DMS79 treated with DMSO at 0.1 percent for 48 hours (cell line): ENCODE measurements at places on chromosomes 2 and 18.
A peak's percentile ranks its signal among the peaks of the same experiment; 100 is the strongest.

DNA sequence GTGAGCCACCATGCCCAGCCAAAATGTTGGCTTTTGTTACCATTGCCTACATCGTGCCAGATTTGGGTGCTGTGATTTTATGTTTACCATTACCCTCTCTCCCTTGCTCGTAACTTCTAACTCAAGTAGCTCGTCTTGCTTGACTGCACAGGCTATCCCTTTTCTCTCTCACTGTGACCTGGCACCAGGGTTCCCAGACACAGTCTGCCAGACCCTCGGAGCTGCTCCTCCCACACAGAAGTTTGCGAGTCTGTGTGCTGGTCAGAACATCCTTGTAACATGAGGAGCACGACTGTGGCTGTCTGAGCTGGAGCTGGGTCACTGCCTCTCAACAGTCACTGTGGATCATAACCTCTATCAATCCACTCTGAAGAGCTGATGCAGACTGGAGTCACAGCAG, 152.5 kb upstream of the ACKR3 start:
- DNase-seq, result peak; percentile 60

- DNase-seq, result no peak
Observed at GRCh38 chr18:62420151-62420512, 95.0 kb downstream of the TNFRSF11A start.

DNA sequence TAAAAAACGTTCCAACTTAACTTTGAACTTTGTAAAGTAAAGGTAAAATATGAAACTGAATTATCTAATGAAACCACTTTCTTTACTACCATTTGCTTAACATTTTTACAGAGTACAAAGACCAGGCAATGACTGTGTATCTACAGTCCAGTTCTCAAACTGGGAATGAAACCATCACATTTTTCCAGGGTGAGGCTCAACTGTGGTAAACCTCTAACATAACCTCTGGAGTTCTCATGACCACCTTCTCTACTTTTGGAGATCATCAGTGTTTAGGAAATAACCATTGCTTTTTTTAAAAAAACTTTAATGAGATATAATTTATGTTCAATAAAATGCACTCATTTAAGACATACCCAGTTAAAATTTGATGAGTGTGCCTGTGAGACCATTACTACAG, 223.5 kb downstream of the RNF152 start:
- no peak for DNase-seq

DNA sequence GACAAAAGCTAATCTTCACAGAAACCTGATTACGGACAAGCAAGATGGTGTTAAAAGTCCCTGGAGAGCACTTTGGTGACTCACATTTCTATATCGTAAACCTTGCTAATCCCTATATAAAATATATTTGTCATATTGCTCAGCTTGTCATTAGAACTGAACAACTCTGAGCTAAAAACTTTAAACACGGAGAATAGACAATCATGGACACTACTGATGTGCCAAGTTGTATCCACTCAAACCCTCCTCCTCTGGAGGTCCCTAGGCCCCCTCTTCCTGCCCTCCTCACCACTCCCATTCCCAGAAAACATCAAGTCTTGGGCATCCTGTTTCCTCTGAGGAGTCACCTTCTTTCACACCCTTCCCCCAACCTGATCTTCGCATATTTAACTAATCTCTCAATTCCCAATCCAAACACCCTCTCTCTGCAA, 138.7 kb upstream of the PID1 start:
- no peak for DNase-seq

GRCh38 chr2:218383892-218384519, 1.9 kb downstream of the SLC11A1 start:
- no peak for DNase-seq

- DNase-seq, result no peak
Observed at GRCh38 chr2:237154884-237155851, 69.5 kb downstream of the COPS8 start.

DNA sequence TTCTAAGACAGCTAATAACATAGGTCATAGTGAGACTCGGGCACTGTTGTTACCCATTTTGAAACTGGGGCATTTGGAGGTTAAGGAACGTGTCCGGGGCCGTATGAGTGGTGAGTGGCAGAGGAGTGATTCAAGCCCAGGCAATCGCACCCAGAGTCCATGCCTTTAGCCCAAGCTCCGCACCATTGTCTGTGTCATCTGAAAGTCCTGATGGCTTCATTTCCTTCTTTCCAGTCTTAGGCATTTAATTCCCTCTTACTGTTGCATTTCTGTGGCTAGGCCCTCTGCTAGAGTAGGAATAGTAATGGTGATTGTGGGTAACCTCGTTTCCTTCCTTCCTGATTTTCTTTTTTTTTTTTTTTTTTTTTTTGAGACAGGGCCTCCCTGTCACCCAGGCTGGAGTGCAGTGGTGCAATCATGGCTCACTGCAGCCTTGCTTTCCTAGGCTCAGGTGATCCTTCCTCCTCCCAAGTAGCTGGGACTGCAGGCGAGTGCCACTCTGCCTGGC, 49.8 kb upstream of the ASB1 start:
- DNase-seq, result no peak

- no peak for DNase-seq
Observed at GRCh38 chr2:37873229-37873628, 51.9 kb upstream of the RMDN2 start.

DNA sequence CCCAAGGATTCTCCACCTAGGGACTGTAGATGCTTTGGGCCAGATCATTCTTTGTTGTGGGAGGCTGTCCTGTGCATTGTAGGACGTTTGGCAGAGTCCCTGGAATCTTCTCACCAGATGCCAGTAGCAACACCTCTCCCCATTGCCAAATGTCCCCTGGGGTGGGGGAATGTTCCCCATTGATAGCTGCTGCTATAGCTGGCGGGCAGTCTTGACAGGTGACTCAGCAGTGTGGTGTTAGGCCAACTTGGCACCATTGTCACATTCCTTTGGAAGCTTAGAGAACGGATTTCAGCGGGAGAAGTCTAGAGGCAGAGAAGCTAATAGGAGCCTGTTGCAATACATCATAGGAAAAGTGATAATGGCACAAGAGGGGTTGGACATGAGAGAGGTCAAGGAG, 495.7 kb upstream of the SMIM21 start:
- no peak for DNase-seq

DNA sequence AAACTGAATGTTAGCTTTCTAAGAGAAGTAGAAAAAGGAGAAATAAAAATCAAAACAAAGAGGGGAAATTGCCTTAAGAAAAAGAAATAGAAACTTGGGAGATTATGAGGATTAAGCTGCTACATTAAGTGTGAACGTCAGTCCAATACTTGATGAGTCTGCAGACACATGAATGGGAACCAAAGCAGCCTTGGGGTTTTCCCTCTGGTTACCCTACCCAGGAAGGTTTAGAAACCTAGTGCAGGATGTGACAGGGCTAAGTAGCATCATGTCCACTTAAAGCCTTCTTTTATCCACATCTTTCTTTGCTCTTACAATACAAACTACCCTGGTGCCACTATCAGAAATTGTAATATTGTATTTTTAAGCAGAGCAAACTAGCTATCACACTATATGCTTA, 22.3 kb downstream of the SLC35F5 start:
- no peak for DNase-seq

DNA sequence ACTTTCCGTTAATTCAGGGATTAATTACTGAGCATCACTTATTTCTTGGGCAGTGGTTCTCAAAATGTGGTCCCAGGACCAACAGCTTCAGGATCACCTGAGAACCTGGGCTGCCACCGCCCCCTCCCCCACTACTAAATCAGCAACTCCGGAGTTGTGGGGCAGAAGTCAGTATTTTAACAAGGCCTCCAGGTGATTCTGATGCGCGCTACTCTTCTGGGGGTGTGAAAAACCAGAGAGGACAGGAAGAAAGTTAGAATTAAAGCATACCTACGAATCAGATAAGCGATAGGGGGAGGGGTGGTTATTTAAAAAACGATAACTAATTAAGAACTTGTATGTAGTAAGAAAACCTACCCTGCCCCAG, 319 bp downstream of the ZSCAN30 start:
- DNase-seq, result peak; percentile 54

GRCh38 chr18:21004726-21005125, 106.9 kb downstream of the ROCK1 start:
- no peak for DNase-seq

- no peak for DNase-seq
Observed at GRCh38 chr2:36446294-36446693, 90.7 kb downstream of the CRIM1 start.

DNA sequence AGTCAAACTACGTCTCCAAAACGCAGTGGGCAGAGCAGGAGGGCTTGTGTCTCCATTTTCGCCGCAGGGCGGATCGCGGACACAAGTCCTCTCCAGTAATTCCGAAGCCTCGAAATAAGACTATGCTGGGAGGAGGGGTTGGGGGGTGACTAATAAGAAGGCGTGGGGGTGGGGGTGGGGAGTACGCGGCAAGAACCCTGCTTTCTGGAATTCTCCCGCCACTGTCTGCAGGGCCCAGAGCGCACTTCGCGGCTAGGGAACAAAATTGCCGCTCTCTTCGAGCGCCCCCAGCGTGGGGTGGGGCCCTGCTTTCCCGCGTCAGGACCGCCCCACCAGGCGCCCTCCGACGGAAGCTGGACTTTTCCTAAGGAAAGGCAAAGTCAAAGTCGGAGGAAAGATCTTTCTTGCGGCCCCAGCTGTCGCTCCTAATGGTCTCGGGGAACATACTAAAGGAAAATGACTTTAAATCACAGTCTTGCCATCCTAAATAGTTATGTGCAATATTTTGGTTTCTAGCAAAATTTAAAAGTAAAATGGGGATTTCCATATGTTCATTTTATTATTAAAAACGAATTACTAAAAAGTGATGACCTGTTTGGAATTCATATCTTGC, 11.9 kb downstream of the NR4A2 start:
- DNase-seq, result no peak

GRCh38 chr18:374721-375168, 106.9 kb upstream of the THOC1 start:
- no peak for DNase-seq

DNA sequence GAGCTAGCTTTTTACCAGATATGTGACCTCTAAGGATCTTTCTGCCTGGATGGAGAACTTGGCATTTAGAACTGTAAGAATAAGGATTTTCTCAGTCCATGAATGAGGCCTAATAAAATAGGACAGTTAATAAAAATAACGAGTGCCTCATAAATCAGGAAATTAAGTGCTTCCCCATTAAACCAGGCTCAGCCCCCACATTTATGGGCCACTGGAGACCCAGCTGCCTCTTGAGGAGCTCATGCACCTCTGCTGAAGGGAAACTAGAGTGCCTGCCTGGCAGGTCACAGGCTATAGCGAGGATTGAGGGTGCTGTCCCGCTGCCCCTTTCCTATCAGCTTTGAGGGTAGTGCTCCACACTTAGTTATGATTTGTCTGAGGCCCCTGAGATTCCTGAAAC, 158.0 kb downstream of the ALK start:
- DNase-seq, result peak; percentile 93

GRCh38 chr18:23712445-23712844, 23.2 kb downstream of the LAMA3 start:
- DNase-seq, result no peak

DNA sequence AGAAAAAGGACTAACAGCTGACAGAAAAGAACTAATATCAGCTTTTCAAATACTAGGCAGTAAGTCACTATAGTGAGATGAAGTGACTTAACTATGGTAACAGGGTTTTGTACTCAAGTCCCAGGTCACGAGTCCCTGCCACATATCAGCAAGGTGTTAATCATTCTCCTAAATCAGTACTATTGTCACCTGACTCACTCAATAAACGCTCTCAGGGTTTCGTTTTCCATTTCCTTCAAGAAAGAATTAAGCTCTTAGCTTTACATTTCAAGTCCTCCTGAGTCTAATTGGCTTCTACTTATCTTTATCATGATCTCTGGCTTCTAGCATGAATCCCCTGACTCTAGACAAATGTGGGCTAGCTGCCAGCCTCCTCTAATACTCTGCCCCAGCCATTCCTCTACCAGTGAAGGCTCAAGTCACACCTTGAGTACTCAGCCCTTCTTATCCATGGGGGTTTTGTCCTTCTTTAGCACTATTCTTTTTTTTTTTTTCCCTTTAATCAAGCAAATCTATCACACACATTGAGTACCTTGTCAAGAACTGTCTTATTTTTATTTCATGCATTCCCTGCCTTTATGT, 20.0 kb downstream of the BUB1 start:
- DNase-seq, result peak; percentile 76

DNA sequence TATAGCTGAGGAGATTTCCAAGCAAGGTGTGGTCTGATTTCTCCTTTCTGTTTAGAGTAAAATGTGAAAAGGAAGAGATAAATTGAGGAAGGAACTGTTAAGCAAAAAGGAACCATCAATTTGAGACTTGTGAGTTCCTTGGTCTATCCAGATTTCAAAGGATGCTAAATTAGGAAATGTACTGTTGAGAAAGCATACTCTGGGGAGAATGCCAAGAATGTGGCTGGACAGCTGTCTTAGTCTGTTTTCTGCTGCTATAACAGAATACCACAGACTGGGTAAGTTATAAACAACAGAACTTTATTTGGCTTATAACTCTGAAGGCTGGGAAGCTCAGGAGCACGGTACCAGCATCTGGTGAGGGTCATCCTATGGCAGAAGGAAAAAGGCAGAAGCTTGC, 1097.2 kb downstream of the TDRD15 start:
- DNase-seq, result no peak

DNA sequence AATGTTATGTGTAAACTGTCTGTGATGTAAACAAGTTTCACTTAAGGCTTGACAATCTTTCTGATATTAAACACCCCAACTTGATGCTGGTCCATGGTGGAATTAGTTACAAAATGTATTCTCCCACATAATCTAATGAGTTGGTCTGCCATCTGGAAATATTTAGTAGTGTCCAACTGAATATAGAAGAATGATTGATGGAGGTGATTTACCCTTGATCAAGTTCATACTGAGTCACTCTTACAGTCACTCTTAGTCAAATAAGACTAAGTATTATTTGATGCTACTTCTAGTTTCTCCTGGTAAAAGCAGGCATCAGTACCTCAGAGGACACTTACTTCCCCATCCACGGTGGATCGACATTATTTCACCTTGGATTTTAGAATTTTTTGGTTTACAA, 198.1 kb downstream of the SATB2 start:
- DNase-seq, result no peak

- no peak for DNase-seq
Observed at GRCh38 chr18:6956495-6956894, 161.1 kb downstream of the LAMA1 start.

- DNase-seq, result no peak
Observed at GRCh38 chr2:33784488-33784887, 185.4 kb upstream of the FAM98A start.

DNA sequence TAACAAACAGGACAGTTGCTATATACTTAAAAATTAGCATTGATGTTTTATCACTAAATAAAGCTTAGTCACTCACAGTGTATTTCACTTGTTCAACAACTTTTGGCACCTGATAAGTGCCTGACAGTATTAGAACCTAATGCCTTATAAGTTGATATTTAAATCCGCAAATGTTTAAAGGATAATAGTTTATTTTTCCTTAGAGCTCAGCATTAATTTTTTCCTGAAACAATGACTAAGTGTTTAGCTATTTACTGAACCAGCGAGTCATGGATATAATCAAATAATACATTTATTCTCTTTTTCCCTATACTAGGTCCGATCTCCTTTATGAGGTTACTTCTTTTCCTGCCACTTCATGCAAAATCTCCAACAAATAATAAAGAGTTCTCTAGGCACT, 146.0 kb upstream of the PGAP1 start:
- DNase-seq, result no peak
